GM04503 (cell line): ENCODE measurements at places on chromosomes 16 and 17.

GRCh38 chr17:52383493-52384100 lies 225.1 kb upstream of the CA10 start:
- DNase-seq: no peak

- DNase-seq: no peak
These were observed 19.8 kb downstream of the FMNL1 start for GRCh38 chr17:45241328-45242028.

- no peak for DNase-seq
These were observed 286.7 kb downstream of the IRX3 start for GRCh38 chr16:53999841-54000240.

DNA sequence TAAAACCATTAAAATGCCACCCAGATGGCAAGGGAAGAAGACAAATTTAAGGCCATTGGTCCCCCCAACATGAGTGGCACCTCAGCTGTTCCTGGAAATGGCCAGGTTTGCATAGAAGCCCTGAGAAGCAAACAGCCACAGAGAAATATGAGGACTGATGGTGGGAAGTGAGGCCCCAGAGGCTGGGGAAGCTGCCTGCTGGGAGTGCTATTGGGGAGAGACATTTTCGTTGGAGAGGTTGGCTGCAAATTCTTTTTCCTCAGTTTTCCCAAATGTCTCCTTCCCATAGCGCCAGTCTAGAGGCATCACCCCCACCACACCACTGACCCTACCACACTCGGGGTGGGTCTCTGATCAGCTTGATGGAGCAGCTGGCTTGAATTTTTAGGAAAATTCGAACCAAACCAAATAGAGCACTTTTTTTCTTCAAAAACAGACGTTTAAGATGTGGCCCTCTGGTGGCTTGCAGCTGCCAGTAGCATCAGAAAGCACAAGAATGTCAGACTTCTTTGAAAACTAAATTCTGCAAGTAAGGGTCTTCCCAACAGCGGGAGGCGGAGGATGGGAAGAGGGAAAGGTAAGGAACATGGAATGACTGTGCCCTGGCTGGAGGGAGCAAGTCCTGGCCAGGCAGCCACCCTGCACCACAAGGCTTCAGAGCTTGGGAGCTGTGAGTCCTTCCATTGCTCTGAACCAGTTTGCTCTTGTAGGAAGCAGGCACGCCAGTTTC lies 13.2 kb upstream of the SLC12A3 start:
- DNase-seq: no peak

DNA sequence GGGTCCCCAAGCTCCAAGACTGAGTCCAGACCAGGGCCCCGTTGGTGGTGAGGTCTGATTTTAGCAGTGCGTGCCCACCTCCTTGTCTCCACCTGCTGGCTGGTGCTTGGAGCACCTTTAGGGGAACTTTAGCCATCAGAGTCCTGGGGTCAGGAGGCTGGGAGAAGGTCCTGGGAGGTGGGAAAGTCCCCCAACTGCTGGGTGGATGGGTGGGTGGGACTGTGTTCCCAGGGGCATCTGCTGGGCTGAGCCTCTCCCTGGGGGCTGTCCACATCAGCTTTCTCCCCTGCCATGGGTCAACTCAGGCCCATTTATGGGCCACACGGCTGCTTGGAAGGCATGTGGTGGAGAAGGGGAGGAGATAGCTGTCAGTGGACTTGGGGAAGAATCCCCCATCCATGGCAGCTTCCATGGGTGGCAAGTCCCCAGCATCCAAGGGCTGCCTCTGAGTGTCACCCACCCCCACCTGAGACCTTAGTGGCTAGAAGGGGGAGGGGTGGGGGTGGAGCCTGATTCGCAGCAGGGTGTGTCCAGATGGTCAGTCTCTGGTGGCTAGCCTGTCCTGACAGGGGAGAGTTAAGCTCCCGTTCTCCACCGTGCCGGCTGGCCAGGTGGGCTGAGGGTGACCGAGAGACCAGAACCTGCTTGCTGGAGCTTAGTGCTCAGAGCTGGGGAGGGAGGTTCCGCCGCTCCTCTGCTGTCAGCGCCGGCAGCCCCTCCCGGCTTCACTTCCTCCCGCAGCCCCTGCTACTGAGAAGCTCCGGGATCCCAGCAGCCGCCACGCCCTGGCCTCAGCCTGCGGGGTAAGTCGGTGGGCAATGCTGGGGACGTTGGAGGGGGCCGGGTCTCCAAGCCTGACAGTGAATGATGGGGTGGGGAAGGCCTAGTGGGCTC lies at the start of gene TRPV2:
Gene TRPV2 (plus strand): TSS at position 541 of the 894 bp plus-strand sequence. CDS start 2,098 bp downstream, outside the sequence.
- no peak for DNase-seq

DNA sequence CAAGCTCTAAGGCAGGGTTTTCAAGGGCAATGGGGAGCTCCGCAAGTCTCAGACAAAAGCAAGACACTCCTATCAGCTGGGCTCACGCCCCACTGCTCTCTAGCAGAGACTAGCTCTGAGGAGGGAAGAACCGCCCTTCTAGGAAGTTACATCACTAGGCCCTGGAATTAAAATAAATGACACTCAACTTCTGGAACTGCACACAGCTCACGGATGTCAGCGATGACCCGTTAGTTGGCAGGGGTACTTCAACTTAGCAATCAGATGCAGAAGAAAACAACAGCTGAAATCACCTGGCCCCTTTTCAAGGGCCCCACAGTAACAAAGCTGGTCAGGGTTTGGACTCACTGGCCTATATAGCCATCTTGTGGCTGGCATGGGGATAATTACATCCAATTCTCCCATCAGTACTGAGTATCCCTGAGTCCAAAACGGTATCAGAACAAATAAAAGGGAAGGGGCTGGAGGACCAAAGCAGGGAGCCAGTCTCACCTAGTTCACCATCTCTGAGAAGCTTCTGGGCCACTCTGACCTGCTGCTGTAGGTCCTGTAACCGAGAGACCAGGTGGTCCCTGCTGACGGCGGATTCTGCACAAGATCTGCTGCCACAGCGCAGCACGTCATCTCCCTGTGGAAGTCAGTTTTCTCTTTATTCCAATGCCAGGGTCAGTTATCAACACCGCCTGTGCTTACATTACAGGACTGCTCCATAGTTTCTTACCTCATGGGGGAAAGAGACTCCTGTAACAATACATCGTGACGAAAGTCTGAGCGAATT lies 22.2 kb downstream of the SERPINF1 start:
- DNase-seq: peak; percentile 87

DNA sequence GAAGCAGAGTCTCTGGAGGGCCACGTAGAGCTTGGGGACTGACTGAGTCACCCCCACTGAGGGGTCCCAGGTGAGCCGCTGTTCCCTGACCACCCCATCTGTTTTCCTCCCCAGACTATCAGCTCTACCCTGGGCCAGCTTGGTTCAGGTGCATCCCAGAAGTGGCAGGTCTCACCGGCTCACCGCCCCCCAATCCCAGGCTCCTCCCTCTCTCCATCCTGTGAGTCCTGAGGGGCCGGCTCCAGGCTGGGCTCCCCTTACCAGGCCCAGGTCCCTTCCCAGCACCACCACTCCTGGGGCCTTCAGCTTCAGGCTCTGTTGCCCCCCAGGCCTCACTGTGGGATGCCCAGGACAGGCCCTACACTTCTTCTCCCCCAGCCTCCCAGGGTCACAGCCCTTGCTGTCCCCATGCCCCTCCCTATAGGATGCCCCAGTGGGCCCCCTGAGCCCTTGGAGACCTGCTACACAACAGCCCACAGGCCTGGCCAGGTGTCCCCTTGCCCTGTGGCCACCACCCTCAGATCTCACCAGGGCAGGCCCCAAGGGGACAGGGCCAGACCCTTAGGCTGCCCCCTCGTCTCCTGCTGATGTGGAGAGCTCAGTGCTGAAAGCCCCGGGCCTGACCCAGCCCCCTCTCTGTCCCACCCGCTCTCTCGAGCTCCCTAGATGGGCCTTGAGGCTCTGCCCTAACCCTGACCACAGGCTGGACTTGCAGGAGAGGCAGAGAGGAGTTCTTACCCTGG lies 40.4 kb downstream of the TNFRSF13B start:
- no peak for DNase-seq

GRCh38 chr16:3771513-3771912 lies 54.2 kb upstream of the TRAP1 start:
- no peak for DNase-seq

DNA sequence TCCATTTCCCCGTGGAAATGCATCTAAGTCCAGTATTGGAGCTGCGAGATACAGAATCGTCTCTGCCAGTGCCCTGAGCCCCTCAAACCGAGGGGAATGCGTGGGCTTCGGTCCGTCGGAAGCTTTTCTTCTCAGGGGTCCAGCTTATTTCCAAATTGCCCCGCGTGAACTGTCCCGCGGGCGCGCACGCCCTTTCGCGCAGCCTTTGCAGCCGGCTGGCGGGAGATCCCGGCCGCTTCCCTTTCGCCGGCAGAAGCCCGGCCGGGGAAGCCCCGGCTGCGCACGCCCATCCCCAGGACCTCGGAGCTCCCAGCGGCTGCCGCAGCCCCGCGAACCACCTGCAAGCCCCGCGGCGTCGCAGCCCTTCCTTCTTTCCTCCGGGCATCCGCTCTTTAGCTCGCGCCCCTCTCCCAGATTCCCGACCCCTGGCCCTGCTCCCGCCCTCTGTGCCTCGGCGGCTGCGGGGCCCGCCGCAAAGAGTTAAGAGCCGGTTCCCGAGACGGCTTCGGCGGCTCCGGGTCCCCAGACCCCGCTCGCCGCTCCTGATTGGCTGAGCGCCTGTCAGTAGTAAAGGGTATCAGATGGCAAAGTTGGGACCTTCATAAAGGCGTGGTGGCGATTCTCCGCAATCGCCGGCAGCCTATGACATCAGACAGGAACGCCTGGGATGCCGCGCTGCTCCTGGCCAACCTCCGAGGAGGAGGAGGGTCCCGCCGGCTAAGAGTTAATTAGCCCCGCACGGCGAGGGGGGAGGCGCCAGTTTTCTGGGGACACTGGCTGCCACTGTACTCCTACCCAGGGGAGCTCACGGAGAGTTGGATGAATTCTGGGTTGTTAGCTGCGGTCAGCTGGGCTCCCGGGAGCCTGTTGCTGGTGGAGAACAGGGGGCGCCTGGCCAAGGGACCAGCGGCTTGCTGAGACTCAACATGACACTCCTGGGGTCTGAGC lies at the start of gene MYOCD:
Gene MYOCD (plus strand): TSS at position 628 of the 948 bp plus-strand sequence. CDS start 299 bp downstream, at position 927.
- DNase-seq: no peak

GRCh38 chr17:15397620-15398019 lies 56.2 kb upstream of the TEKT3 start:
- DNase-seq: no peak

- no peak for DNase-seq
These were observed 35.2 kb downstream of the CIBAR2 start for GRCh38 chr16:85077039-85077438.

DNA sequence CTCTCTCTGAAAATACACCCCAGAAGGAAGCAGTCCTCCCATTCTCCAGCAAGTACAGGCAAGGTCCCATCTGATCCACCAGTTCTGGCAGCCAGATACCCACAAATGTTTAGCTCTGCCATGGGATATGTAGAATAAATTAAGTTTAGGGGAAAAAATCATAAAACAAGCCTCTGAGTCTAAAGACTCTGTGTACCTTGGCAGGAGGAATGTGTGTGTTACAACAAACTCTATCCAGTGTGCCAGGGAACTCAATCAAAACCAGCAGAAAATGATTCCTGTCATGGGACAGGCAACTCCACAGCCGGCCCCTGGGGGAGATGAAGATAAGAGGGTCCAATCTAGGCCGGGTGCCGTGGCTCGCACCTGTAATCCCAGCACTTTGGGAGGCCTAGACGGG lies 73.4 kb downstream of the MRM3 start:
- no peak for DNase-seq

GRCh38 chr17:59160157-59161025 lies 4.8 kb downstream of the PRR11 start:
- DNase-seq: no peak
